ENCODE measurements at places on chromosomes 7 and 10.

DNA sequence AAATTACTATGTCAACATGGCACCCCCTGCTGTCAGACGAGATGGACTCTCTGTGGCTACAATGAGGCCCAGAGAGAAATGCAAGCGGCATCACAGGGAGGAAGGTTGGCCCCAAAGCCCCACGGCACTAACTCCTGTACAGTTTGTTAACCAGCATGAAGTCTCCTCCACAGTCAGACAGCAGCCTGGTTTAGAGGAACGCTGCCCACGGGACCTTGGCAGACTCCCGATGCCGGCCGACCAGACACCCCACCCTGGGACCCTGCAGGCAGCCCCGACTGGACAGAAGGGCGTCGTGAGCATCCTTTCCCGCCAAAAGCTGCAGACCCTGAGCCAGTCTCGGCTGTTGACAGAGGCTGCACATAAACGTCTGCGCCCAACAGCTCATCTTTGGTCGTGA lies 158.8 kb downstream of the DIP2C start:
- DNase-seq: no peak

DNA sequence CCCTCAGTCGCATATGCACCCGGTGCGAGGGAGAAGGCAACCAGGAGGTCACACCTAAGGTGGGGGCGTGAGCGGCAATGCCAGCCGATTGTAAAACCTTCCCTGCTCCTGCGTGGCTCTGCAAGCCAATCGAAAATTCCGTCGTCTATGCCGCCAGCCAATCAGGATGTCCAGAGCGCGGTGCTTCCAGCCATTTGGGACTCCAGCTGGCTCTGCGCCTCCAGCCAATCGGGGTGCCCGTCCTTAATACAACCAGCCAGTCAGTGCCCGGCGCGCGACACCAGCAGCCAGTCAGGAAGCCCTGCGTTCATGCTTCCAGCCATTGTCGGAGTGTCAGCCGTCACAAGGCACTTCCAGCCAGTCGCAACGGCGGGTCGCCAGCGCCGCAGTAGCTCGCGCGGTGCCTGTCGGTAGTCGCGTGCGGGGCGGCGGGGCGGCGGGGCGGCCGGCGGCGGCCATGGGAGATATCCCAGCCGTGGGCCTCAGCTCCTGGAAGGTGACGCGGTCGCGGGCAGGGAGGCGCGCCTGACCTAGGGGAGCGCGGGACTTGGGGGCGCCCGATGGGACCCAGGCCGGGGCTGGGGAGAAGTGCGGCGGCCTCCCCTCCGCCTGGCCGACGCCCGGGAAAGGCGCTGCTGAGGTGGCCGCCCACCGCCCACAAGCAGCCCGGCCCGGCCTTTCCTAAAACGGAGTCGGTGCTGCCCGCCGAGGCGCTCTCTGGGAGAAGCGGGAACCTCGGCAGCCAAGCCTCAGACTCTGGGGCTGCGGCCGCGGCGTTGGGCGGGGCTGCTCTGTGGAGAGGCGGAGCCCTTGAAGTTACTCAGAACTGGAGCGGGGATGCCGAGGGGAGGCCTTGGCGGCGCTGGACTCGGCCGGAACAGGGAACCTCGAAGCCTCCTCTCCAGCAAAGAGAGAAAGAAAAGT lies at the start of gene AKR1E2:
Gene AKR1E2, plus strand, starts transcription at position 340 of the 924 bp plus-strand sequence. Its CDS starts 118 bp downstream, at position 458.
- DNase-seq: peak; percentile 77

DNA sequence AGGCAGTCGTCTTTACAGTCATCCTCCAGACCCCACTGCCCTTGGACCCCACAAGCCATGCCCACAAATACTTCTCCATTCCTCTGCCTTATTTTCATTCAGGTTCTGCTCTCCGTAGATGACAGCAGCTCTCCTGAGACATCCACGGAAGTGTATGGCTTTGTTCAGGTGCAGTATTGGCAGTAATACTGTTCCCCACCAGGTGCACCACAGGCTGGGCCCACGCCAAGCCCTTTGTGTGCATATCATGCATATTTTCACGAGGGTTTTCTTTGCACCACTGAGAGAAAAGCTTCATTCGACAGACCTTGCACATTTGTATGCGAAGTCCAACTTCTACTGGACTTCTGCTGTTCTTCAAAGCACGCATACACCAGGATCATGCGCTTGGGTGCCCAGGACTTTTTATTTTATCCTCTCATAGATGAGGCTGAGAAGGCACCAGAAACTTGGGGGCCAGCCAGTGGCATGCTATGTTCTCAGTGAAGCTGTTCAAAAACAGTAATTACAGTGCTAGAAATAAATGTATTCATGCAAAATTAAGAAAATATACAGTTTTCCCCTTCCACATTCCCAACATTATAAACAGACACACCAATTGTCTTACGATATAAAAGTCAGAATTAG lies 37.8 kb upstream of the PITRM1 start:
- DNase-seq: no peak

DNA sequence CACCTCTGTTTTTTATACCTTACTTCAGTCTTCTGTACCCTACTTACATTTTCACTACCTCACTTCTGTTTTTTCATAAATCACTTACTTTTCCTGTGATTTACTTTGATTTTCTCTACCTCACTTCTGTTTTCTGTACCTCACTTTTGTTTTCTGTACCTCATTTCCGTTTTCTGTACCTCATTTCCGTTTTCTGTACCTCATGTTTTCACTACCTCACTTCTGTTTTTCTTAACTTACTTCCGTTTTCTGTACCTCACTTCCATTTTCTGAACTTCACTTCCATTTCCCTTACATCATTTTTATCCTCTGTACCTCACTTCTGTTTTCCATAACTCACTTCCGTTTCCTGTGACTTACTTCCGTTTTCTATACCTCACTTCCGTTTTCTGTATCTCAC lies 492.0 kb upstream of the AKR1E2 start:
- no peak for DNase-seq

DNA sequence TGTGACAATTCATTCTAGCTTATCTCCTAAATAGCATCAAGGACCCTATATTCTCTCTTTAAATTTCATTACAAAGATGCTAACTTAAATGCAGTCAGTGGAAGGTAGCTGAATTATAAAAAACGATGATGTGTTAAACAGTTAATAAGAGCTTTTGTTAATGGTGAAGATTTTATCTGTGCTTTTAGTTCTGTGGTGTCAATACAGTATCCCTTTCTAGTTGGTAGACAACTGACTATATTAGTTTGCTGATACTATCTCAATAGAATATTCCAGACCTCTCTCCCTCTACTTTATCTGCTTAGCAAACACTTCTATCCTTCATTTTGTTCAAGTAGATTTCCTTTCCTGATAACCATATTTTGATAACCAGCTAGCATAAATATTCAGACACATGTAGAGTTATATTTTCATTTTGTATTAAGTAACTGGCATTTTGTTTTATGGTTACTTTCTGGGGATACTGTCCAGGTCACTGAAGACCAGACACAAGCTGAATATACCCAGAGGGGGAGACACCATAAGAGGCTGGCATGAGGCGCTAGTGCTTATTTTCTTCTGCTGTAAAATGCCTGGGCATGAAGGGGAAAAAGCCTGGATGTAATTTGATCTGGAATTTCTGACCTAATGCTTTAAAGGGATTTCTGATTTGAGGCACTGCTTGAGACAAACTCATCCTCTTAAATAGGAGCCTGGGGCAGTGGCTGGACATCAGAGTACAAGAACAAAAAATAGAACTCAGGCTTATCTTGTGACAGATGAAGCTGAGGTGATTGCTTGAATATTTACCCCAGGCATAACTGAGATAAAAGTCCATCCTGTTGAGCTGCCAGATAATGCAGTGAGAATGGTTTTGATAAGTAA lies 197.5 kb downstream of the MALRD1 start:
- DNase-seq: no peak

- no peak for DNase-seq
Observed at GRCh38 chr10:98516352-98516751, 69.6 kb upstream of the HPS1 start.

DNA sequence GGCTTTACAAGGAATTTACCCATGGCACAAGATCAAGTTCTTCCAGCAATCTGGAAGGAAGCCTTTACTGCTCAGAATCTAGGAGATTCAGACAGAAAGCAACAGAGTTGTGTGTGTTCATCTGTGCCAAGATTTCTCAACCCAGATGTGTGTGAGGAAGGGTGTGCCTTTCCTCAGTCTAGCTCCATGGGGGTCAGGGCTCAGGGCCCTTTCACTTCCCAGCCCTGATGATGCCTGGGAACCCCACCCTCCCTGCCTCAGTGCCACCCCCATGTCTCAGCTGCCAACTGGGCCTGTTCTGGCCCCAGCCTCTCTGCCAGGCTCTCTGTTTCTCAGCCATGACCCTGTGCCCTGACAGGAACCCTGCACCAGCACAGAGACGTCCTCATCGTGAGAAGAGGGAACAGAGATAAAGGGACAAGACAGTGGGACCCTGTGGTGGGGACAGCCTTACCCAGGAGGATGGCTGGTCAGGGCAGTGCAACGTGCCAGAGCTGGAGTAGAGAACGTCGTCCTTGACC lies 102.0 kb downstream of the VIPR2 start:
- DNase-seq: no peak

DNA sequence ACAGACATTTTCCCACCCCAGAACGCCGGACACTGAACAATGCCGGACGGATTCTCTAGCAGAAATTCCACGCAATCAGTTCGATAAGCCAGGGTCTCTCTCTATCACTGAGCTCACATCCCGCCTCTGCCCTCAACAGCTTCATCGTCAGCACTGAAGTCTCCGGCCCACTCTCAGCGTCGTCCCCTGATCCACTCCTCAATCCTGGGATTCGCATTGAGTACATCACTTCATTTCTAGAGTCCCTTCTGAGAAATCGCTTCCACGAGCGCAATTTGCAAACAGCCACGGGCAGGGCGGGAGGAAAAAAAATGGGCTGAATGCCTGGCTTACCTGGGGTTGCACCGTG lies 365 bp downstream of the YME1L1 start:
- no peak for DNase-seq

DNA sequence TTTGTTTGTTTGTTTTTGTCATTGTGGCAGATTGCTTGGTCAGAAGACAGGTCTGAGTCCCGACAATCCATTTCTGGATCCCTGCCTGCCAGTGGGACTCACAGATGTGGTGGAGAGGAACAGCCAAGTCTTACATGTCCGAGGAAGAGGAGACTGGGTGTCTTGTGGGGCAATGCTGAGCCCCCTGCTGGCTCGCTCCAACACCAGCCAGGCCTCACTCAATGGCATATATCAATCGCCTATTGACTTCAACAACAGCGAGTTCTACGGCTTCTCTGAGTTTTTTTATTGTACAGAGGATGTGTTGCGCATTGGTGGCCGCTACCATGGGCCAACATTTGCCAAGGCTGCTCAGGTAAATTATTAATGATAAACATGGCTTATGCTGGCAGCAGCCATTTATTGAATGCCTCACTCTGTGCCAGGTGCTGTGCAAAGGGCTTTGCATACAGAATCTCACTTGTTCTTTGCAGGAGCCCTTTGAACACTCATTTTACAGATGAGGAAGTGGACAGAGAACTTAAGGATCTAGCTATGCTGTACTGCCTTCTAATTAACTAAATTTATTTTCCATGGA lies 33.3 kb downstream of the COX15 start:
- no peak for DNase-seq

- DNase-seq: peak; percentile 22
Observed at GRCh38 chr7:45180084-45180986, 22.7 kb downstream of the RAMP3 start.

DNA sequence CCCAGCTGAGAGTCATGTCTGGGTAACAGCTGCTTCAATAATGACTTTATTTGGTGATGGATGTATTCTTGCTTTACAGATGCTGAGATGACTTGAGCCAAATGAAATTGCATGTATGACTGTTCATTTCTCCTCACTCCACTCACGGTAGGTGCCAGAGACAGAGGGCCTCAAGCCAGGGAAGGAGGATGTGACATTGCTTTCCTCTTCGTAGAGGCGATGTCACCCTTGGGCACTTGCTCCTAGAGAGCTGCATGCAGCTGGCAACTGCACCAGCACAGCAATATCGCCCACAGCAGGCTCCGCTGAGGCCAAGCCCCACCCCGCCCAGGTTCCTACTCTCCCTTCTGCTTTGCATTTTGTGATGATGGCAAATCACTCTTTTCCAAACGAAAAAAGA lies 116.6 kb upstream of the AOAH start:
- DNase-seq: no peak

DNA sequence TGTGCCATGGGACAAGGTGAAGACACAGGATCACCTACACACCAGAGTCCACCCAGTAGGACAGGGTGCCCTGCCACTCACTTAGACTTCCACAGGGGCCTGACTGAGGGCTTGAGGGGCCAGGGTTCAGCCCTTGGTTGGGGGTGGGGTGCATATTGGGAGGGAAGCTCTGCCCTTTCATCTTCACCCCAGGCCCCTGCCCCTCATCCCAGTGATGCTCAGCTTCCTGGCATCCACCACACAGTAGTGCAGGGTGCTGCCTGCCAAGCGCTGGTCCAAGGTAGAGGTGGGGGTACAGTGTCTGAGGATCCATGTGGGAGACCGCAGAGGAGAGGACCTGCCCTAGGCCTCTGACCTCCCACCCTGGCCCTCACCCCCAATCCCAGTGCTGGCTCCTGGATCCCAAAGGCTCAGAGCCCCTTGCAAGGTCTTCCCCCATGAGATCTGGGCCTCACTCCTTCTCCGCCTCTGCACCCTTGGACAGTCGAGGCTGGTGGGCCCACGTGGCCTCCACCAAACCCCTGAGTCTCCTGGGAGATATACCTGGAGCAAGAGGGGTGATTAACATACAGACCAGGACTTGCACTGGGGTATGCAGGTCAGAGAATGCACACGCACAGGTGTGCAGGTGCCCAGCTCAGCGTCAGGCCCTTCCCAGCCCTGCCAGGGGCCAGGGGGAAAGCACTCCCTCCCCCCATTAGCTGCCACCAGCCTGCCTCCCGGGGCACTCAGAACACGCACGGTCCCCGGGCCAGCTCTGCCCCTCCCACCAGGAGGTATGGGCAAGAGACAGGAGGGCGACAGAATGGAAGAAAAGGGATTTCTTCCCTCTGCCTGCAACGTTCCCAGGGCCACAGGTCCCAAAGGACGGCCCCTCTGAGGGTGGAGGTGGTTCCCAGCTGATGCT lies 8.6 kb upstream of the IRF5 start:
- peak; percentile 22 for DNase-seq

- DNase-seq: no peak
Observed at GRCh38 chr7:148084138-148084537, 506.4 kb upstream of the C7orf33 start.

- no peak for DNase-seq
Observed at GRCh38 chr10:71177651-71178199, 34.6 kb upstream of the UNC5B start.

GRCh38 chr10:74391786-74392185 lies 240.8 kb downstream of the ADK start:
- DNase-seq: no peak

GRCh38 chr7:91243591-91244301 lies 20.5 kb upstream of the FZD1 start:
- no peak for DNase-seq

GRCh38 chr7:101814991-101815825 lies 2.2 kb upstream of the CUX1 start:
- DNase-seq: peak; percentile 41

GRCh38 chr7:22566176-22566575 lies 66.2 kb upstream of the STEAP1B start:
- no peak for DNase-seq

- no peak for DNase-seq
Observed at GRCh38 chr7:159329818-159330378, 185.2 kb upstream of the VIPR2 start.

Measured in activated CD4-positive, CD25-positive, alpha-beta regulatory T cell treated with anti-CD3 and anti-CD28 coated beads, Interleukin-2, amount 50 U/mL, for 72 hours (primary cell).